ENCODE measurements at places on chromosomes 16 and 17.

- no peak for DNase-seq
Measured at GRCh38 chr17:16129441-16130205, 85.7 kb downstream of the NCOR1 start.

DNA sequence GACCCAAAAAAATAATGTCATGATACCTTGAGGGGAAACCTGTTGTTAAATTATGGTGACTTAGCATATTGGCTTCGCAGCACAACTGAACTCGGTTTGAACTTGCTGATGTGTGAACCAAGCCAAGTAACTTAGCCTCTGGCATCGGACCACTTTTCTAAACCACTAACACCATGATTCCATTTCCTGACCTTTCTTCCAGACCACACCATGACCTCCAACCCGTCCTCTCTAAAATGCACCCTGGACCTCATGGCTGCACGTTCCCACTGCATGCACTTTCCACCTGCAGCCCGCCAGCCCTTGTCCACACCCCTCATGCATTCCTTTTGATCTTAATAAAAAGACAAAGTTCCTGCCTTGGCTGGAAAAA, 29.3 kb downstream of the DYNLRB2 start:
- no peak for DNase-seq

DNA sequence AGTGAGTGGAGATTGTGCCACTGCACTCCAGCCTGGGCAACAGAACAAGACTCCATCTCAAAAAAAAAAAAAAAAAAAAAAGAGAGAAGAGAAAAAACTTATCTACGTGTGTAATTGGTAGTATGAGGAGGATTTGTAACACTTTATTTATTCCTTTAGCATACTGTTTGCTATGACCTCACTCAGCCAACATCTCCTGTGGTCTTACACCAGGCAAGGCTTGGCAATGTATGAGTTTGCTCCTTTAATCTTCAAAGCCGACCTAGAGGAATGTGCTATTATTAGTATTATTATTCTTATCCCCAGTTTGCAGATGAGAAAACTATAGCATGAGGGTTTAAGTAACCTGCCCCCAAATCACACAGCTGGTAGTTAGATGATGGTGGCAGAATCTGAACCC, 35.8 kb upstream of the HAPSTR1 start:
- DNase-seq: no peak

DNA sequence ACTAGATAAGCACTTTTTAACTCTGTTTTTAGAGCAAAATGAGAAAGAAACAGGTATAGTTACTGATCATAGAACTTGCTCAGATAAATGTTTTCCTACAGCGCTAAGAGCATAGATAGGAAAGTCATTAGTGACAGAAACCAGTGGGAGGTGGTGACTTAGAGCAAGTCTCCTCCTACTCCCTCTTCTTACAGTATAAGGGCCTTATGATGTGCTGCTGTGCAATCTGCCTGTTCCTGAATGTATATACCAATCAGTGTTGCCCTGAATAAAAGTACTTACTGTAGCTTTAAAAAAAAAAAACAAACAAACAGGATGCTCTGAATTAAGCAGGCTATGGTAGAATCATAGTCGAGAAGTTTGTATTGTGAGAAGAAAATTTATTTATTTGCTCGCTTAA, 23.3 kb upstream of the RASL10B start:
- DNase-seq: no peak

GRCh38 chr17:330993-331701, 21.5 kb downstream of the RPH3AL start:
- peak; percentile 62 for DNase-seq

DNA sequence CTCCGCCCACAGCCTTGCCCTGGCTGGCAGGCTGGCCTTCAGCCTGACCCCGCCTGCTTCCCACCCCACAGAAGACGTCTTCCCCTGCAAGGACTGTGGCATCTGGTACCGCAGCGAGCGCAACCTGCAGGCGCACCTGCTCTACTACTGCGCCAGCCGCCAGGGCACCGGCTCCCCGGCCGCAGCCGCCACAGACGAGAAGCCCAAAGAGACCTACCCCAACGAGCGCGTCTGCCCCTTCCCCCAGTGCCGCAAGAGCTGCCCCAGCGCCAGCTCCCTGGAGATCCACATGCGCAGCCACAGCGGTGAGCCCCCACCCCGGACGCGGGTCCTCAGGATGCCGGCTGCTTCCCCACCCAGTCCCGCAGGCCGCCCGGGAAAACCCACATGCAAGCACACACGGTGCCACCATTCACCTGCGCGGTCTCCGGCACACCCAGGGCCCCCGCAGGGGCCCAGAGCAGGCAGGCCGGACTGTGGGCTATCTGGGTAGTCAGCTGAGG, 38.2 kb upstream of the ZC3H18 start:
- no peak for DNase-seq

DNA sequence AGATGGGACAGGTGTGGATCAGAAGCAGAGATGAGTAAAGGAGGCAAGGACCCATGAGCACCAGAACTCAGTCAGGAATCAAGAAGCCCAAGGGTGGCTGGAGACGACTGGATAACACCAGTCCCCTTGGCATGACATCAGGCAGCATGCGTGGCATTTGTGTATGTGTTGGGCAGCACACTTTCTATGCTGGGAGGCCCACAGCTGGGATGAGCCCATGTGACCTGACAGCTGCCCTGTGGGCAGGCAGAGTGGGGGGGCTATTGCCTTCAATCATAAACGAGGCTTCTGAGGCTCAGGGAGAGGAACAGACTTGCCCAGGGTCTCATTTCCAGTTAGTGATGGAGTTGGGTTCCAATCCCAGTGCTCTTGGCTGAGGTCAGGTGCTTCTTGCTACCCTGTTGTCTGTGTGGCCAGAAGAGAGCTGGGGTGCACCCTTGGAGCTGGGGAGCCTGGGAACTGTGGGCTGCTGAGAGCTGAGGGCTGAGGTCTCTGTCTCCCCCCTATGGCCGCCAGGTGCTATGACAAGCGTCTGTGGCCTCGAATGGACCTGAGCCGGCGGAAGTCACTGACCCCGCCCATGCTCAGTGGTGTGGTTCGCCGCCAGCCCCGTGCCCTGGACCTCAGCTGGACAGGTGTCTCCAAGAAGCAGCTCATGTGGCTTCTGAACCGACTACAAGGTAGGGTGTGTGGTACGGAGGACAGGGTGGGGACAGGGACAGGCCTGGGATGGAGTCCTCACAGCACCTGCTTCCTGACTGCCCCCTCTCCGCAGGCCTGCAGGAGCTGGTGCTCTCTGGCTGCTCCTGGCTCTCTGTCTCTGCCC, 7.1 kb upstream of the ORAI3 start:
- DNase-seq: peak; percentile 73

GRCh38 chr16:5315914-5316313, 218.3 kb upstream of the EEF2KMT start:
- DNase-seq: no peak

DNA sequence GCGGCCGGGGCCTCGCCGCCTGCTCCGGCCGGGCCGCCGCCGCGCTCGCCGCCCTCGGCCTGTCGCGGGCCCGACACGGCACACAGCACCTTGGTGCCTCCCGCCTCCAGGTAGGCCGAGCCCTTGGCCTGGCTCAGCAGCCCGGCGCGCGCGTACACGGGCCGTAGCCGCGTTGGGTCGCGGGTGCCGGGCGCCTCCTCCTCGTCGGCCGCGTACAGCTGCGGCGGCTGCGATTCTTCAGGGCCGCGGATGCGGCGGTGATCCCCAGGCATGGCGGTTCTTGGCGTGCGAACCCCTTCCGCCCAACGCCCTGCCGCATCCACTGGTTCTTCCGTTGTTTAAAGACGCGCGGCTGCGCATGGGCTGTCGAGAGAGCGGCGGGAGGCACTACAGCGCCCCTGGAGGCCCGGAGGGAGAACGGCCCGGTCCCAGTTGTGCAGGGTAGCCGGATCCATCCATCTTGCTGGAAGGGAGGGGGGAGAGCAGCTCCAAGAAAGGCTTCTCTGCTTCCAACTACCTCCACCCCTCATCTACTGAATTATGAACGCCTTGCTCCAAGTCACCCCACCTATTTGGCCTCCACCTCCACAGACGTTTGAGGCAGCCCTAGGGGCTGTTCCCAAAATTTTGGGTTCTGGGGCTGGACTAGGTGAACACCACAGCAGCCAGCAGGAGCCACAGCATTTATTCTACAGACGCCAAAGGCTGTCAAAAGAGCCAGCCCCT, at the start of gene EXOSC6:
TSS of gene EXOSC6 (minus strand) at position 312 of the 726 bp plus-strand sequence. CDS start at position 272, 40 bp downstream.
- DNase-seq: peak; percentile 94

Measured in CD4-positive, alpha-beta T cell treated with Interleukin-17A for 4 hours (primary cell).